Activated CD4-positive, CD25-positive, alpha-beta regulatory T cell (primary cell): ENCODE measurements at places on chromosomes 13 and 19.

DNA sequence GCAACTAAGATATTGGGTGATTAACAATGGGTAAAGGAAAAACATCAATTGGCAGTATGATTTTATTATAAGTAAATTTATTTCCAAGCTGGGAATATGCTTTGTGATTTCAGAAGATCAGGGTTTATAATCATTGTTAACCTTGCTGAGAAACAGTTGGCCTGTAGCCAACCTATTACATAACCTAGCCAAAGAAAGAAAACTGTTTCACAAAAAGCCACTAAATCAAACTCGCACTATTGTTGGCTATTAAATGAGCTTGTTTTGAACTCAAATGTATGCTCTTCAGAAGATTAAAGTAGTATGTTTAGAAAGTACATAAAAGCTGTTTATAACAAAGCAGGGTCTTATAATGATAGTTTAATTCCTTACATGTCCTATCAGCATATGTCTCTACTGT is 151.7 kb downstream of the LHFPL6 start:
- no peak for DNase-seq

DNA sequence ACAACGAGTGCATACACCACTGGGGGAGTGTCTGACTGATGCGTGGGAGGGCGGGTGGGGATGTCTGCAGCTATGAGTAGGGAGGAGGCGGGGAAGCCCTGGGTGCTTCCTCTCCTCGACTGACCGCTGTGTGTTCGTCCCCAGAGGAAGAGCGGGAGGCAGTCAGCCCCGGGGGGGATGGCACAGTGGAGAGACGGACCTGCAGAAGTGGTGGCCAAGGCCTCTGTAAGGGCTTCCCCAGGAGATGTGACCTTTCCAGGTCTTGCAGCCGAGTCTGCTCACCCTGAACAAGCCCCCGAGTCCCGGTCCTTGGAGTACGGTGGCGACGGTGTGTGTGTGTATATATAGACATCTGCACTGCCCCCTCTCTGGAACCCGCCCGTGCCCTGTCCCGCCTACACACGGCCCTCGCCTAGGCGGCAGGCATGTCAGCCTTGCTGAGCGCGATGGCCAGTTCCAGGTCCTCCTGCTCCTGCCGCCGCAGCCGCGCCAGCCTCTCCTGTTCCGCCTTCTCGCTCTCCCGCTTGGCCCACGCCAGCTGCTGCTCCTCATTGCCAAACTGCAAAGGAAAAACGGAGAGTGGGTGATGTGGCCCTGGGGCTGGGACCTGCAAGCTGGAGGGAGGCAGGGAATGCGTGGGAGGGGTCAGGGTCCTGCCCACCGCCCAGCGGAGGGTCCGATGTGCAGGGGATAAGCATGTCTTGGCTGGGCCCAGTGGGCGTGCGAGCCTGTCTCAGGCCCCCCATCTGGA is 30.8 kb downstream of the KLF2 start:
- no peak for DNase-seq

GRCh38 chr19:6267552-6268381 is 12.0 kb downstream of the MLLT1 start:
- DNase-seq: no peak

GRCh38 chr13:75838366-75839005 is 202.4 kb downstream of the LMO7 start:
- DNase-seq: no peak

DNA sequence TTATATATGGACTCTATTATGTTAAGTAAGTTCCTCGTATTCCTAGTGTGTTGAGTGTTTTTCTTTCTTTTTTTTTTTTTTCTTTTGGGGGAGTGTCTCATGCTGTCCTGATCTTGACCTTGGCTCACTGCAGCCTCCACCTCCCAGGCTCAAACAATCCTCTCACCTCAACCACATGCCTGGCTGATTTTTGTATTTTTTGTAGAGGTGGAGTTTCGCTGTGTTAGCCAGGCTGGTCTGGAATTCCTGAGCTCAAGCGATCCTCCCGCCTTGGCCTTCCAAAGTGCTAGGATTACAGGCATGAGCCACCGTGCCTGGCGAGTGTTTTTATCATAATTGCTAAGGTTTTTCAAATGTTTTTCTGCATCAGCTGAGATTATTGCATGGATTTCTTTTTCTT is 10.7 kb upstream of the ZNF480 start:
- DNase-seq: no peak

DNA sequence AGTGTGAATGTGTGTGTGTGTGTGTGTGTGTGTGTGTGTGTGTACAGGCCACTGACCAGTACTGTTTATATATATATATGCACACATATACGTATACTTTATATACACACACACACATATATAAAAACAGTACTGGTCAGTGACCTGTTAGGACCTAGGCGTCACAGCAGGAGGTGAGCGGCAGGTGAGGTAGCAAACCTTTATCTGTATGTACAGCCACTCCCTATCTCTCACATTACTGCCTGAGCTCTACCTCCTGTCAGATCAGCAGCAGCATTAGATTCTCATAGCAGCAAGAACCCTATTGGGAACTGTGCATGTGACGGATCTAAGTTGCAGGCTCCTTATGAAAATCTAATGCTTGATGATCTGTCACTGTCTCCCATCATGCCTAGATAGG is 34.5 kb downstream of the TBC1D4 start:
- no peak for DNase-seq

- no peak for DNase-seq
Measured at GRCh38 chr13:27919934-27920676, at the start of gene PDX1. Gene PDX1, plus strand, starts transcription at chr13:27920000. Its CDS starts 139 bp downstream, at chr13:27920139.

GRCh38 chr13:91329733-91330132 is 17.8 kb upstream of the MIR17HG start:
- no peak for DNase-seq
